ENCODE measurements at places on chromosomes 1 and 21.
A peak's percentile ranks its signal among the peaks of the same experiment; 100 is the strongest.

DNA sequence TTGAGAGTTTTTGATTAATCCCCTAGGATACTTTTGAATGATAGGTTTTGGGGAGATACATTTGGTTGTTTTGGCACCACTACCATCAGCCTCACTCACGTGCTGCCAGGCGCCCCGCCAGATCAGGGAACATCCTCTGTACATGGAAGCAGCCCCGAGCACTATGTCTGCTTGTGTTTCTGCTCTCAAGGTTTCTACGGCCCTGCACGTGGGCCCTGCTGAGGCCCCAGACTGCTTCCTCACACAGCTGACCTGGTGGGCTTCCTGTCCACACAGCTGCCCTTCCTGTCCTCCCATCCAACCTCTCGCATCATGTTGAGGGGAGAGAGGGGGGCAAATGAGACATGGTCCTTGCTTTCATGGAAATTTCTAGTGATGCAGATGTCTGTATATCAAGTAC is 20.0 kb downstream of the ADARB1 start:
- DNase-seq = no peak

- no peak for DNase-seq
These were observed 45.6 kb downstream of the IRF2BP2 start for GRCh38 chr1:234564035-234565029.

DNA sequence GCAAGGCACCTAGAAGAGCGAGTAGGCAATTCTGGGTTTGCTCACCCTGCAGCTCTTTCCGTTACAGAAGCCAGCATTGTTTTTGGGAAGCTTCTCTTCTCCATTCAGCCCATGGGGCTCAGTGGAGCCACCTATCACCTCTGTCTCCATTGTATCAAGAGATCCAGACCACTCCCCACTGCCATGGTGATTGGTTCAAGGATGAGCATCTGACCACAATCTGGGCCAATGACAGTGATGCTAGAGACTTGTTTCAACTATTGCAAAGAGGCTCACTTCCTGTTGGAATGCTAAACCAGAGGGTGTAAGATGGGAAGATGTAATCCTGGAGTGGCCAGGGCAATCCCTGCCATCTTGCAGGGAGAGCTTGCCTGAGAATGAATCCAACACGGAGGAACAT is 6.6 kb downstream of the SPATA21 start:
- DNase-seq = no peak

DNA sequence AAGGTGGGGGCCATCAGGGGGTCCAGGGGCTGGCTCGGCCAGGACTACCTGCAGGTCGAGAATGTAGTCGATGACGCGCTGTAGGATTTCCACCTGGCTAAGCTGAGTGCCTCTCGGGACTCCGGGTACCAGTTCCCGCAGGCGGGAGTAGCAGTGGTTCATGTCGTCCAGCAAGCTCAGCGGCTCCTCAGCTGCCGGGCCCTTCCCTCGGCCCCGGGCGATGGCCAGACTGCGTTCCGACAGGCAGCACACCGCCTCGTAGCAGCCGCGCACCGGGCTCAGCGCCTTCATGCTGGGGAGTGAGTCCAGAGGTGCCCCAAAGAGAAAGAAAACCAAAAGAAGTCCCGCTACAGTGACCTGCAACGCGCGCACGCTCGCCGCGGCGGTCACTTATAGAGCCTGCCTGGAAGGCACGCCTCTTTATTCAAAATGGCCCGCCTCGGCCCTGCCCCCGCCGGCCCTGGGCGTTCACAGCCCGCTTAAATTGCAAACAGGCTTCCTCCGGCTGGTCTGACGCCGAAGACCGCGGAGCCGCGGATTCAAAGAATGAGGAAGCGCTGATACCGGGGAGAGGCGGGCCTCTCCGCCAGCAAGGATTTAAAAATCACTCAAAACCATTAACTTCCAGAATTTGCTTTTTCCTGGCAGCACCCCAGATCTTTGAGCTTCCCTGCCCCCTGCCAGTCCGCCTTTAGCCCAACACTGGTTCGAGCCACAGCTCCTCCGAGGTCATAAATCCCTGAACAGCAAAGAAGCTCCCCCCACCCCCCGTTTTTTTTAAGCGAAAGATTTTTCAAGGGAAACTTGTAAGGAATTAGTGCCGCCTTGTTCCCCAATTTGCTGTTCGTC is at the start of gene ID3:
Gene ID3 (minus strand): TSS at position 366 of the 849 bp plus-strand sequence. CDS start 75 bp downstream, at position 291.
- peak; percentile 68 for DNase-seq

- DNase-seq = no peak
These were observed 310.1 kb downstream of the PAPPA2 start for GRCh38 chr1:176773038-176773437.

- no peak for DNase-seq
These were observed 374.4 kb upstream of the ST6GALNAC5 start for GRCh38 chr1:76492752-76493430.

- DNase-seq = no peak
These were observed 529.8 kb upstream of the PRMT6 start for GRCh38 chr1:106526650-106527049.

- DNase-seq = no peak
These were observed 89.5 kb upstream of the HIVEP3 start for GRCh38 chr1:42008264-42008663.
